NCI-H187 treated with DMSO at 0.1 percent for 48 hours (cell line): ENCODE measurements at places on chromosomes 2 and 18.

GRCh38 chr2:210028178-210028577 is 25.7 kb downstream of the RPE start:
- no peak for DNase-seq

DNA sequence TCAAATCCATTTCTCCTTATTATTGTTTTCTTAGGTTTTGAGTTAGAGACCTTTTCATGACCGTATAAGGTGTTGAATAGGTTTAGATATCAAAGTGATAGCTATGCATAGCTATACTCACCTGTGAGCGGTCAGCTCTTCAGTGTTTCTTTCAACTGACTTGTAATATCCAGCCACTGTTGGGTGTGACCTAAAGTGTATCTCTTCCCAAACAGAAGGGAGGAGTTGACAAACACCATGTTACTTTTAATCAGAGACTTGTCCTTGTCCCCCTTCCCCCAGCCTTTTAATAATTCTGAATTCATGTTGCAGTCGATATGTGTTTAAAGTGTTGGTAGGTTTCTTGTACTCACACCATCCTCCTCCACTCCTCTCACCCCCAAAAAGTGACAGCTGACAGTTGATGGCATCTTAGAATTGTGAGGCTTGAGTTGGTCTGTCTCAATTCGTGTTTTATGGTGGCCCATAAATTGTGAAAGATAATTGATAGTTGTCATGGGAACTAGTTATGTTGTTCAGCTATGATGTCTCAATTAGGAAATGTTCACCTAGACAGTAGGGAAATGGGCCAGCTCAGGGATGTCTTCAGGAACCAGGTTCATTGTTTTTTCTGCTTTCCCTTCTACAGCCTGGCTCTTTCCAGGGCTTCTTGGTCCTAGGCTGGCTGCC is 12.0 kb downstream of the NEDD4L start:
- DNase-seq = no peak

- no peak for DNase-seq
Measured at GRCh38 chr2:150916467-150917396, 344.9 kb downstream of the RBM43 start.

DNA sequence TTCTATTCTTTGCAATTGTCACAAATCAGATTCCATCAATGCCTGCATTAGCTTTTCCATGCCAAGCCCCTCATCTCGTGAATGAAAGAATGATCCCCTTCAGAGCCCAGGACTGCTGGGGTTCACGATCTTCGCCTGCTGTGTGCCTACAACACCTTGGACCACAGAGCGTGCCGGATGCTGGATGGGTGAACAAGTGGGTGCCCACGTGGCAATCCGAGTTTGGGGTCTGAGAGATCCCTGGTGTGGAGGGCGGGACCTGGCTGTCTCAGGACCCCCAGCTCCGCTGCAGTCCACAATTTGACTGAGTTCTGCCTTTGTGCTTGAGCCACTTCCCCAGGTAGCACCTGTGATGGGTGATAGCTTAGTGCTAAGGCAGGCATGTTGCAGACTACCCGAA is 317.0 kb downstream of the GALR1 start:
- DNase-seq = no peak

DNA sequence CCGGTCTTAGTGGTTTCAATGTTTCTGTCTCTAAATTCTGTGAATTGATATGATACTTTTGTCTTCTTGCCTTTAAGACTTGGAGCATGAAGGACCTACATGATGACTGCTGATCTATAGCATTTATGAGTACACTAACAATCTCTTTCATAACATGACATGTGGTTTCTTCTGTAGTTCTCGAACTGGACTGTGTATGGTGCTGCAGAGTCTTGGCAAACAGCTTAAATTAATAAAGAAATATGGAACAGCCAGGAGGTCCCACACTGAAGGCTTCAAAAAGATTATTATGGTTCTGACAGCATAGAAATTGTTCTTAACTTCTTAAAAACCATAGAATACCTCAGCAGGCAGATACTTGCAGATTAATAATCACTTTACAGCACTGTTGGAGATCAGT is 145.0 kb downstream of the DCC start:
- DNase-seq = no peak

DNA sequence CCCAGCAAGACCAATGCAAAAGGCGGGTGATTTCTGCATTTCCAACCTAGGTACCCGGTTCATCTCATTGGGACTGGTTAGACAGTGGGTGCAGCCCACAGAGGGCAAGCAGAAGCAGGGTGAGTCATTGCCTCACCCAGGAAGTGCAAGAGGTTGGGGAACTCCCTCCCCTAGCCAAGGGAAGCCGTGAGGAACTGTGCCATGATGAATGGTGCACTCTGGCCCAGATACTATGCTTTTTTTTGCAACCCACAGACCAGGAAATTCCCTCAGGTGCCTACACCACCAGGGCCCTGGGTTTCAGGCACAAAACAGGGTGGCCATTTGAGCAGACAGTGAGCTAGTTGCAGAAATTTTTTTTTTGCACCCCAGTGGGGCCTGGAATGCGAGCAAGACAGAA is 662.6 kb upstream of the ACVR2A start:
- no peak for DNase-seq
